ENCODE measurements at places on chromosomes 12 and 14. TPM values are rescaled to one million over a fixed set of nuclear protein-coding genes. Genes with fewer than 3 reads are reported as not detected.
A peak's percentile ranks its signal among the peaks of the same experiment; 100 is the strongest.

DNA sequence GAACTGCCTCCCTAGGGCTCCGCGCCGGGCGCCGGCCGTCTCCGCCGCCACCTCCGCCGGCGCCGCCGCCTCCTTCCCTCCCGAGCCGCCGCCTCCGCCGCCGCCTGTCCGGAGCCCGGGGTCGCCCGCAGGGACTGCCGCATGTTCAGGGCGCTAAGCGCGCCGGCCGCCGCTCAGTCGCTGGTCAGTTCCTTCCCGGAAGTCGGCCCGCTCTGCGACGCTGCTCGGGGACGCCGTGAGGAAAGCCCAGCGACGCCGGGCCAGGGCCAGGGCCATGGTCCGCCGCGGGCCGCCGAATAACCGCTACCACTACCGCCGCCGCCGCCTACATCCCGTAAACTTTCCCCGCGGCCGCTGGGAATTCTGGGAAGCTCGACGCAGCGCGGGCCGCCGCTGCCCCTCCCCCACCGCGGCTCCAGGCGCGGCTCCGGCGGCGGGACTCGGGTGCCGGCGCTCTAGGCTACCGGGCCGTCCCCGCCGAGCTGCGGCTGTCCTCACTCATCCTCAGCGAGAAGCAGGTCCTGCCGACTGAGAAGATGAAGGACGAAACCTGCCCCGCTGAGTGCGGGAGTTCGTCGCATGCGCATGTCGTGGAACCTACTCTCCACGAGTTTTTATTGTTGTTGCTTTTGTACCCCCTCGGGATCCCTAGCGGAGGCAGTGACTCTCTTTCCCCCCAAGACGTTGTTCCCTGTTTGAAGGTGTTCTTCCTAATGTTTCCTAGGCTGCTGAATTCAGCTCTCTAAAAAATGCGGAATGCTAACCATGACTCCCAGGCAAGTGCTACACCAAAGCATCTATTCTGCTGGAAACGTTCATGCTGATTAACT, at the start of gene SAV1:
TSS of gene SAV1 (minus strand) at position 311 of the 830 bp plus-strand sequence. CDS start 339 bp downstream, outside the sequence.
- DNase-seq = peak; percentile 29

DNA sequence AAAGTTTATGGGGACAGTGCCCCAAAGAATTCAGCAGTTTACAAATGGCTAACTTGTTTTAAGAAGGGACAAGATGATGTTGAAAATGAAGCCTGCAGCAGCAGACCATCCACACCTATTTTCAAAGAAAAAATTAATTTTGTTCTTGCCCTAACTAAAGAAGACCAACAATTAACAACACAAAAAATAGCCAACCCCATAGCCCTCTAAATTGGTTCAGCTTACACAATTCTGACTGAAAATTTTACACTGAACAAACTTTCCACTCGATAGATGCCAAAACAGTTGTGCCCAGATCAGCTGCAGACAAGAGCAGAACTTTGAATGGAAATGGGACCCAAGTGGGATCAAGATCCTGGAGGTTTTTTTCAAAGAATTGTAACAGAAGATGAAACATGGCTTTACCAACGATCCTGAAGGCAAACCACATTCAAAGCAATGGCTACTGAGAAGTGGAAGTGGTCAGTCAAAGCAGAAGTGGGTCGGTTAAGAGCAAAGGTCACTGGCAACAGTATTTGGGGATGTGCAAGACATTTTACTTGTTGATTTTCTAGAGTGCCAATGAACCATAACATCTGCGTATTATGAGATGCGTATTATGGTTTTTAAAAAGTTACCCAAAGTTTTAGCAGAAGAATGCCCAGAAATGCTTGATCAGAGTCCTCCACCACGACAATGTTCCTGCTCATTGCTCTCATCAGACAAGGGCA, 30.0 kb downstream of the SLC39A9 start:
- no peak for DNase-seq

DNA sequence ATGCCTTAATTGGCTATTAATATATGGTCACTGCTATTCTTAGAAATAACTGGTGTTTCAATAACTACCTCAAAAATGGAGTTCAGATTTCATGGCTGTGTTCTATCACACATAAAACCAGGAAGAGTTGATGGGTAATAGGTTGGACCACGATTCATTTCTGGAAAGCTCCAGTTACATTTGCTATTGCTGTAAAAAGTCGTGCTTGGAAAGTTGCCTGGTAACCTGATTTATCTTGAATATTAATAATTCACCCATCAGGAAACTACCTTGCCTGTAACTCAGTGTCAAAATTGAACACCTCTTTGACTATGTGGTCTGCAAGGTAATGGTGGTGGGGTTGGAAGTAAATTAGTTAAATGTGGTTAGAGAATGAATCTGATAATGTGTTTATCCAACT, 104.7 kb upstream of the IFNG-AS1 start:
- DNase-seq = no peak

GRCh38 chr12:122067966-122068365, 10.6 kb upstream of the MLXIP start:
- no peak for DNase-seq

DNA sequence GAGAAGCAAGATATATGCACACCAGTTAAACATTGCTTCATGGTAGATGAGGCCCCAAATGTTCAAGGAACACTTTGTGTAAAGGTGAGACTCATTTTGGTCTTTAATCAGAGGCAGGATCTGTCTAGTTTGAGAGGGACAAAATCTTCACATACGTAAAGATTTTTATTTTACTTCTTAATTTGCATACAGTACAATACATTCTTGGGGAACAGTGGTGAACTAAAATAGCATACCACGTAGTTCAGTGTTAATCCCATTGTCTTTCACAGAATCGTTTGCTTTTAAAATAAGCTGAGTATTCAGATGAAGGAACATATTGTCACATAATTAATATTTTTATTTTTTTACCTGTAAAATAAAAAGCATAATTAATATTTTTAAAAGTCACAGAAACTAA, 43.3 kb downstream of the GPATCH2L start:
- no peak for DNase-seq

- DNase-seq = no peak
Measured at GRCh38 chr12:78696267-78696666, 168.3 kb upstream of the SYT1 start.

GRCh38 chr12:88420457-88420856, 159.8 kb downstream of the KITLG start:
- DNase-seq = no peak

DNA sequence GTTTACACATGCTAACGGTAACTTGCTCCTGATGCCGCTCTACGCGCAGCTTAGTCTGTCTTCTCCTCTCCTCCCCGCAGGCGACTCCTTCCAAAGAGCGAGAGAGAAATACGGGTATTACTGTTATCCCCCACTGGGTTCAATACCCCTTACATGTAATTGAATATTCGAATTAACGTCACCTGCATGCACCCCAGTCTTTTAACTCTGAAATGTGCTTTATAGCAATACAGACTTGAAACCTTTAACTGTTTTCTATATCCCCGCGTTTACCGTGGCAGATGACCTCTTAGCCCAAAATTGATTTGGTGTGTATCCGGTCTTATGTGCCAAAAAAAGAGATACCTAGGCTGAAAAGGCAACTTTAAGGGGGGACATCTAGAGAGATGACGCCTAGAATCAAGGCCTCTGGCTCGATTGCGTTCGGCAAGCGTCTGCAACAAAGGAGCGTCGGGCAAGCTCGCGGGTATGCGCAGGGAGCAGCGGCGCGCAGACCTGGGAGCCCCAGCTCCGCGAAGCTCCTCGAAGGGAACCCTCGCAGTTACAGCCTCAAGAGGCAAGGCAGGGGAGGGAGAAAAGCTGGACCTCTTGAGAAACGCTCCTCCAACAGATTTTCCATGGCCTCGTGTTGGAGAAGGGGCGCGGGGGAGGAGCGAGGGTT, 6.8 kb upstream of the FOXG1 start:
- DNase-seq = no peak

GRCh38 chr12:2697057-2697800, 97.5 kb upstream of the FKBP4 start:
- no peak for DNase-seq

DNA sequence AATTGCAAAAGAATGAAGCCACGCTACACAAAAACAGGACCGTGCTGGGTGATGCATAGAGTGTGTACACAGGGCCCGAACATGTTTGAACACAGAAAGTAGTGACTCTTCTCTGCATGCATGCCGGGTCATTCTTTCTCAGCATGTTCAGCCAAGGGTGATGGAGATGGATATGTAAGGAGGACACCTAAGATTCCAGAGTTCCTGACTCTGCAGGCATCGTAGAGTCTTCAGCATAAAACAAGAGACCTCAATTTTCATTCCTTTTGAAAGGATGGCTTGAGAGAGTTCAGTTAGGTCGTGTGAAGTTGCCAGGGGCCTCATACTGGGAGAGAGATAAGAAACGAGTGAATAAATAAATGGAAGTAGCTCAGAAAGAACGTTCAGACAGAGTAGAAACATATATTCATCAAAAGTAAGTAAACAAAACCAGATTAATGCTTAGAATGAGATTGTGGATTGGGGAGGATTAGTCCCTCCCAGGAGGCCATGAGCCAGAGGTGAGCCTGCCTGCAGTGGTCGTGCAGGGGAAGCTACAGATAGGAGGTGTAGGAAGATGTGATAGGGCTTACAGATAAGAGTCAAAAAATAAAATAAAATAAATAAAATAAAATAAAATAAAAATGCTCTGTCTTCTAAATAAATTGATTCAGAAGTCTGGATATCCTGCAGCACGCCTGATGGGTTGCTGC, 27.6 kb upstream of the SEL1L start:
- no peak for DNase-seq

DNA sequence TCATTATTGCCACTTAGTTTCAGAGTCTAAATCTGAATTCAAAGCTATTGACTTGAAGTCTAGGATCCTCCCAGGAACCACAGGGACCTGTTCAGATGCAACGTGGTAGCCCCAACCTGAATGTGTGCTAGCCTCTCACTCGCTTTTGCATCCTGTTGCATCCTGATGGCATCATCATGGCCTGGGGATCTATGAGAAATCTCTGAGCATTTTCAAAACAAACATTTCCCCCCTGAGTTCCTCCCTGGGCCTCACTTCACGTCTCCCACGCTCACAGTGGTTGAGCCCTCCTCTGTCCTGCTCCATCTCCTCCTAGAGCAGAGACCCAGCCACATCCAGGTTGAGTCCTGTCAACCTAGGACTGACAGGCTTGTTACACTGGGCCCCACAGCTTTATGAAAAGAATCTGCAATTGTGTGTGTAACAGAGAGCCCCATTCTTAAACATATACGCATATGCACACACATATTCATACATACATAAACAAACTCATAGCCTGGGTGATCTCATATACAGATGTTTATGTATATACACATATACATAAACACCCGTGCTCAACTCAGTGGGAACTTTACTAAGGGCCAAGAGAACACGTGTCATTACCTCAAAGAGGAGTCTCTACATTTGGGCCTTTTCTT, 5.4 kb upstream of the KRT72 start:
- DNase-seq = no peak

GRCh38 chr12:5577211-5577612, 145.3 kb downstream of the NTF3 start:
- DNase-seq = no peak

DNA sequence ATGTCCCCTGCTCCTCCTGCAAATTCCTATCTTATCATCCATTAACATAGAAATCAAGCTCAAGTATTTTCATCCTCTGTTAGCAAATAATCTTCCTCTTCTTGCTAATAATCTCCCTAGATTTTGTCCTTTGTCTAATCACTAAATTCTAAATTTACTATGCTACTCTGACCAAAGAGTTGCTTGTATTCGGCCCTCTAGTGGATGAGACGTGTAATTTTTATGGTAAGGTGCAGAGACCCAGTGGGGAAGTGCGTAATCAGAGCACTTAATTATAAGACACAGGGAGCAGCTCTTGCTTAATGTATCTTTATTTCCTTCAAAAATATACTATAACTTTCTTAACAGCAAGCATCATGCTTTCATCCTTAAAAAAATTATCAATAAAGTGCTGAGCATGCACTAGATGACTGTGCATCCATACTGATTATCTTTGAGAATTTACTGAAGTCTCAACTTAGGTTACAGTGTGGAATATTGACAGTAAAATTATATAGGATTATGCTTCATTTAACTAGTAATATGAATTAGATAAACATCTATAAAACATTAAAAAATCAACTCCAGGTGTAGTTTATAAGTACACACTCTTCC, 212.6 kb downstream of the SLC16A7 start:
- DNase-seq = no peak

GRCh38 chr14:93017301-93017797, 94.4 kb downstream of the CHGA start:
- no peak for DNase-seq

DNA sequence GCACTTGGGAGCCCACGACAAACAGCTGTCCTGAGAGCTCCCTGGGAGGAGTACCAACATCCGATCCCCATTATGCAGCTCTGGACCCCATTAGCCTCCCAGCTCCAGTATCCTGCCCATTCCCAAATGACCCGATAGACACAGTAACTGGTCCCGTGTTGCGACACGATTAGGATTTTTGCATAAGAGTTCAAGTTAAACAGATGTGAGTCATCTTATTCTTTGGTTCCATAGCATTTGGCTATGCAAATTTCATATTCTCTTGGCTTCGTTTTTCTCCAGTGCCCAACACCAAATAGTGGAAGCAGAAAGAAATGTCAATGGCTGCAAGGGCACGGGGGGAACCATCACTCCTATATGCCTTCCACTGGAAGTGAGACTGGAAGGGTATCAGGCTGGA, 43.0 kb upstream of the LRRC10 start:
- no peak for DNase-seq

- no peak for DNase-seq
Measured at GRCh38 chr12:128057586-128057985, 209.4 kb upstream of the TMEM132C start.

GRCh38 chr12:79019672-79020071, 155.1 kb downstream of the SYT1 start:
- DNase-seq = no peak

GRCh38 chr14:50335389-50335788, 23.3 kb downstream of the DMAC2L start:
- no peak for DNase-seq

GRCh38 chr12:129762436-129762835, 141.4 kb downstream of the TMEM132D start:
- no peak for DNase-seq

DNA sequence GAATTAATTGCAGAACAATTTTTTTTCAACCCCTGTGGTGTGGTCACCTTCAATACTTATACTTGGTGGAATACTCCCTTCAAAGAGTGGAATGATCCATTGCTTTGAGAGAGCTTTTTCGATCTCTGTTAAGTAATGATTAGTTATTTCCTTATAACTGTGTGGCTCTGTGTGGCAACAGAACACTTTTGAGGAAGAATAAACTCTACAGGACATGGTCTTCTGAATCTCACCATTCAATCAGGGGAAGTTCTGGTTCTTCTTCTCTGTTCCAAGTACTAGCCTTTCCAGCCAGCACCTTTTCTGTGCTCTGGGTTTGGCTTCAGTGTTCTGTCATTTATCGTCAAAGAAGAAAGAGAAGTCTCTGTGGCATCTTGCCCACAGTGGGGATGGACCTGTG, 369.2 kb downstream of the ZFP36L1 start:
- DNase-seq = no peak

The VWF gene
- 164 TPM for total RNA-seq

The SIRT4 gene
- 8.8 TPM for total RNA-seq

The KRT80 gene
- total RNA-seq = 0.41 TPM

The SLC8B1 gene
- 85.1 TPM for total RNA-seq

The TMEM119 gene
- 4.6 TPM for total RNA-seq

The BHLHE41 gene
- 7.5 TPM for total RNA-seq

The DCN gene
- total RNA-seq = 1,972 TPM

The GZMH gene
- not detected for total RNA-seq

The KRT71 gene
- not detected for total RNA-seq

The EPYC gene
- total RNA-seq = not detected
